KG1 (cell line): ENCODE measurements at places on chromosomes 7 and 10.

- DNase-seq: no peak
These were observed 448.2 kb downstream of the GRID1 start for GRCh38 chr10:85918371-85918770.

- DNase-seq: no peak
These were observed 159.1 kb downstream of the CELF2 start for GRCh38 chr10:11176746-11177145.

DNA sequence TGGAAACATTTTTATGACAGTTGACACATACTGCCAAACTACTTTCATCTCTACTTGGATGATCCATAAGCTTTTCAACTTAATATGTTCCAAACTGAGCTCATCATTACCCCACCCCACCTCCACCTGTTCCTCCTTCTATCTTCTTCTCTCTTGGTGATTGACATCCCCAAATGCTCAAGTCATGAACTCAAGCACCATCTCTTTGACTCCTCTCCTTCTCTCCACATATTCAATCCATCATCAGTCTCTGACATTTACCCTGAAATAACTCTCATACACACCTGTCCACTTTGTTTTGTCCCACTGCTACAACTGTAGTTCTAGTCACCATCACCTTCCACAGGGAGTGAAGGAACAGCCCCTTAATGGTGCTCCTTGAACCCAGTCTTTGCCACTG is 43.3 kb downstream of the SGCE start:
- no peak for DNase-seq

GRCh38 chr7:26995666-26996065 is 100.1 kb downstream of the HOXA1 start:
- no peak for DNase-seq

GRCh38 chr7:75961218-75961617 is 33.2 kb downstream of the TMEM120A start:
- DNase-seq: no peak

DNA sequence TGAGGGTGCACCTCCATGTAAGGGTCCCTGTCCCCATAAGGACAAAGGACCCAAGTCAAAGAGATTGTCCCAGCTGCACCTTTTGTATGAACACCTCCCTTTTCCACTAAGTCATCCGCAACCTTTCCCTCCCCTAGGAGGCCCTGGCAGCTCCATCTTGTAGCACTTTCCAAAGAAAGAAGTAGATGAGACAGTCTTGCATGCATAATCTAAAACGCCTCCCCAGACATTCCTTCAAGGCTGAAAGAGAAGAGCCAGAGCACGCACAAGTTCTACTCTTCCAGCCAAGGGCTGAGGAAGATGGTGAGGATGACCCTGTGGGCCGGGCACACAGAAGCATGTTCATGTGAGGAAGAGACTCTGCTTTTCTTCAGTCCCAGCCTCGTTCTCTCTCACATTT is 194.4 kb downstream of the TNS3 start:
- DNase-seq: no peak

- no peak for DNase-seq
These were observed at the start of gene ZNF655 for GRCh38 chr7:99558306-99559174. TSS of gene ZNF655 (plus strand) at chr7:99558642. CDS start at chr7:99560560, 1,918 bp downstream.

- no peak for DNase-seq
These were observed 61.9 kb upstream of the SAMD8 start for GRCh38 chr10:75049316-75050148.

DNA sequence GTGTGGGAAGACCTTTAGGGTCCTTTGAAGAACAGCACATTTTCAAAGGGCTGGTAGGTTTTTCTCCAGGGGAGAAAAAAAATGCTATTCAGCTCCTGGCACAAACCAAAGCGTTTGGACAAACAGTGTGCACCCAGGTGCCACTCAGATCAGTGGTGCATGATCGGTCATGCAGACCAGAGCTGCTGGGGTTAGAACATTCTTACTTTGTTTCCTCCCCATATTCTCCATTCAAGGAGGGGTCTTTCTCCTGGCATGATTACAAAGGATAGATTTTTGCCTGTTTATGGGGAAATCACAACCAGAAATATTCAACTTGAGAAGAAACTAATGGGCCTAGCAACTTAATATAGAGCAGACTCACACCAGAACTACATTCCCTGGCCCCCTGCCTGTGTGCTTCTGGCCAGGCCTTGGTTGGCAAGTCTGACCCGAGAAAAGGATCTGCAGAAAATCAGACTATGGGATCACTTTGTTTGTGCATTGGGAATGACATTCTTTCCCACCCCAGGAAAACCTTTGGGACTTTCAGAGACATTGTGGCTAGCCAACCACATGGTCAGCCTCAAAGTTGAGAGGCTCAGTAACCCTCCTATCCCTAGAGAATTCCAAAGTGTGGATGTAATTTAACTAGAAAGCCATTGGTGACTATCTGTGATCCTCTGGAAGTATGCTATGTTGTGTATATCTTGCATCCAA is 82.3 kb upstream of the FGL2 start:
- DNase-seq: no peak

DNA sequence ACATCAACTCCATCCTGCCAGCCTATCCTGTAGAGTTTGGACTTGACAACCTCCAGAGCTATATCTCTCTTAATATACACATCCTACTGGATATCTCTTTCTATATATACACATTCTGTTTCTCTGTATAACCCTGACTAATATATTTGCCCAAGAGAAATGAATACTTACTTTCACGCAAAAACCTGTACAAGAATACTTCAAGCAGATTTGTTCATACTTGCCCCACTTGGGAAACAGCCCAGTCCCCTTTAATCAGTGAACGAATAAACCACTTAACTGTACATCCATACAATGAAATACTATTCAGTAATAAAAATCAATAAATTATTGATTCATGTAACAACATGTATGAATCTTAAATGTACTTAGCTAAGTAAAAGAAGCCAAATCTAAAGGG is 251.1 kb upstream of the PHYHIPL start:
- DNase-seq: no peak

GRCh38 chr7:67821116-67821515 is 824.5 kb downstream of the TYW1 start:
- no peak for DNase-seq

DNA sequence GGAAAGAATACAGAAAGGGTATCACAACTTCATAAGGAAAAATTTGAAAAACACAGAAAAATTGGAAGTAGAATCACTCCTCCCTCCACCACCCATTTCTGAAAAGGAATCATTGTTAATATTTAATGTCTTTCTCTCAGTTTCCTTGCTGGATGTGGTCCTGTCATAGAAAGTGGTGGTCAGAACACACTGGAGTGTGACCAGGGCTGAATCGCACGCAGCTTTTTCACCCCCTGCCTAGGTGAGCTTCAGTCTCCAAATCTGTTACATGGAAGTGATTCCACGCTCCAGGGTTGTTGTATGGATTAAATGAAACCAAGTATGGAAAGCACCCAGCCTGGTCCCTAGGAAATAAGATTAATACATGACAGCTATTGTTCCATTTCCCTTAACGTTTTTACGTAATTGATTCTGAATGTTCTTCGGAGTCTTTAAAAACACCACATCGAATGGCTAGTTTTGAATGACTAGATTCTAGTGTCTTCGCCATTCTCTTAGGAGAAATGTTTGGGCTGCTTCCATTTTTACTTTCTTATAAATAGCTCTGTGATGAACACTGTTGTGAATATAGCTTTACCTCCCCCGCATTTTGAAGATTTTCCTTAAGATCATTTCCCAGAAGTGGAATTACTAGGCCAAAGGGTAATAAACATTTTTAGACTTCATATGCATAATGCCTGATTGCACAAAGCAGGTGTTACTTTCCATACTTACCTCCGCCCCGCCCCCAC is 10.9 kb upstream of the DUSP5 start:
- DNase-seq: no peak

DNA sequence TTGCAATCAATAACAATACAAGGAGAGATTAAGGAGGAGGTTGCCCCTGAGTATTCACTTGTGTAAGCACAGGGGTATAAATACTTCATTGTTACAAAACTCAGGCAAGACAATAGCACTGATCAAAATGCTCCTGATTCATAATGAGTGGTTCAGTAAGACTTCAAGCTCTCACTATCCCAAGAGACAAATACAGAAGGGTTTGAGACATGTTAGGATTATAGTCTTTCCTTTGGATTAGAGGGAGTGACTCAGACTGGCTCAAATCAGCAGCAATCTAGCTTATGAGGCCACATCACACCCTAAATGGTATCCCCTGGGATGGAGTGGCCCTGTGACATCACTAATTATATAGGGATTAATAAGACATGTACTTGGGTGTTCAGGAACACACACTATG is 167.2 kb upstream of the HGF start:
- DNase-seq: no peak

DNA sequence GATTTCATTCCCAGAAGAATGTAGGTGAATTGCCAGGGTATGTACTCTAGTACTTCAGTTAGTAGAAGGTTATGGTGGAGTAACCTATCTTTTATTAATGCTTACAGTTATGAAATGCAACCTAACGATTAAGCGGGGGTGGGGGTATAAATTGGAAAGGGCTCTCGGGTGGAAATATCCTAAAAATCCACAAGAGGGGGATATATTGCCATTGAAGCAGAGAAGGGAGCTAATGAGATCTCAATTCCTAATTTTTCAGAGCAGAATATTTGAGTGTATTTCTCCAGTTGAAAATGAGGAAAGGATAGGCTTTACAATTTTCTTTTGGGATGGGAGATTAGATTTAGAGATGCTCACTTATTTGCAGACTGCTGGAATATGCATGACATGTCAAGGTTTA is 90.8 kb downstream of the DNAJB9 start:
- DNase-seq: no peak

- DNase-seq: no peak
These were observed 477.1 kb downstream of the RPS24 start for GRCh38 chr10:78510566-78511323.

- no peak for DNase-seq
These were observed 194.8 kb upstream of the ZNF32 start for GRCh38 chr10:43843321-43844101.

DNA sequence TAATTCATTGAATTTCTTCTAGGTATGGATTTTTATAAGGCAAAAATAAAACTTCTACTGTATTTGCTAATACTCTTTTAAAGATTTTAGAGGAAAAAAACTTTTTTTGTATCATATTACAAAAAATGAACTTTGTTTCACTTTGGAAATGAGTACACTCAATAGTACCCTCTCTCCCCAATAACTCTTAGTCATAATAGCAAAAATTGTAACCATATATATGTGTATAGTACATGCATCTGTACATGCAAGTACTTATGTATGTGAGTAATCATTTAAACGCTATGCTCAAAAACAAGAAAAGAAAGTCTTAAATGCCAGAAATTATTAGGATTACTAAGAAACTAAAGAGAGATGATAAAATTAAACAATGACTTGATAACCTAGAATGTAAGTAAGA is 95.9 kb upstream of the HGF start:
- DNase-seq: no peak

DNA sequence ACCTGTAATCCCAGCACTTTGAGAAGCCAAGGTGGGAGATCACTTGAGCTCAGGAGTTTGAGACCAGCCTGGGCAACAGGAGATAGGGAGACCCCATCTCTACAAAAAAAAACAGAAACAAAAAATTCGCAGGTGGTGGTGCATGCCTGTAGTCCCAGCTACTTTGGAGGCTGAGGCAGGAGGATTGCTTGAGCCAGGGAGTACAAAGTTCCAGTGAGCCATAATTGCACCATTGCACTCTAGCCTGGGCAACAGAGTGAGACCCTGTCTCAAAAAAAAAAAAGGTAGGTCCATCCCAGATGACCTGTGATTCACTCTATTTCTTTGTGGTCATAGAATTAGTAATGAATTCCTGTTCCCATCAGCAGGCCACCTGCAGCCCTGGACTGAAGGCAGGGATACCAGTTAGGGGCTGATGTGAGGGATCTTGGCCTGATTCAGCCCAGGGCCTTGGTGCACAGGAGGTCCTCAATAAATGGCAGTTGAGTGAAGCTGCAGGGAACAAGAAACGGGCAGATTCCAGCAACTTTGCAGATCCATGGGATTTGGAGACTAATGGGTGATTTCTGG is at the start of gene MYH16:
MYH16 (plus strand) TSS at position 364 of the 570 bp plus-strand sequence.
- no peak for DNase-seq

- no peak for DNase-seq
These were observed 3.1 kb upstream of the IFIT1B start for GRCh38 chr10:89374713-89375141.

GRCh38 chr10:100810091-100810834 is 64.9 kb downstream of the PAX2 start:
- no peak for DNase-seq

GRCh38 chr7:1043552-1044188 is 676 bp upstream of the GPR146 start:
- DNase-seq: no peak

- no peak for DNase-seq
These were observed 9.4 kb upstream of the GTPBP10 start for GRCh38 chr7:90337106-90337505.

DNA sequence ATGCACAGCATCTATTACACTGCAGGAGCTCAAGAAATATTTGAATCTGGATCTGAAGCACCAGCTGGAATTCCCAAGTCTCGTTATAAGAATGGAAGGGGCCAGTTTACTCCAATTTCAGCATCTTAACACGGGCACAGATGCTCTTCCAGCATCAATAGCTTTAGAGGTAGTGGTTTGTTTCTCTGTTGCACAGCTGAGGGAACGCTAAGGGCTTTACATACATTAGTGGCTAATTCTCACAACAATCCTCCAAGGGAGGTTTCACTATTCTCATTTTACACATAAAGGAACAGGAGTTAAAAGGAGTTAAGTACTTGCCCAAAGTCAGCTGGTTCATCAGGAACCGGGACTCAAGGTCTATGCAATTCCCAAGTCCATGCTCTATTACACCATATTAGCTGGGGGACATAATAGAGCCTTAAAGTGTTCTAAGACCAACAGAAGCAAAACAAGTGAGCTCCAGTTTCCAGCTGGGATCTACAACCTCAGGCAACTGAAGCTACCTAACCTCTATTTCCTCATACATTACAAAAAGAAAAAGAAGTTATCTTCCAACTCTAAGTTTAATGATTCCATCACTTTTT is 9.9 kb downstream of the XPNPEP1 start:
- DNase-seq: no peak

DNA sequence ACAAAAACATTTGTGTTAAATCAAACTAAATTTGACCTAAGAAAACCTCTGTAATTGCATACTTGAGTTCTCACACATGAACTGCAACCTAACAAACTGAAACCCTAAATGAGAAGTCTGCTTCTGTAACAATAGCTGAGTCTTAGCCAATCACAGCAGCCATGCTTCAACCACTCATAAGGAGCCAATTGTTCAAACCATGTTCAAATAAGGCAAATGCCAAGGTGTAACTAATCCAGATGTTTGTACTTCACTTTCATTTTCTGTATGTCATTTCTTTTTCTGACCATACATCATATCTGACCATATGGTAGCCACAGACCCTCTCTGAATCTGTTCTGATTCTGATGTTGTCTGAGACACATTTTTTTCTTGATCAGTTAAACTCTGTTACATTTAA is 47.5 kb upstream of the ANTXRL start:
- no peak for DNase-seq

DNA sequence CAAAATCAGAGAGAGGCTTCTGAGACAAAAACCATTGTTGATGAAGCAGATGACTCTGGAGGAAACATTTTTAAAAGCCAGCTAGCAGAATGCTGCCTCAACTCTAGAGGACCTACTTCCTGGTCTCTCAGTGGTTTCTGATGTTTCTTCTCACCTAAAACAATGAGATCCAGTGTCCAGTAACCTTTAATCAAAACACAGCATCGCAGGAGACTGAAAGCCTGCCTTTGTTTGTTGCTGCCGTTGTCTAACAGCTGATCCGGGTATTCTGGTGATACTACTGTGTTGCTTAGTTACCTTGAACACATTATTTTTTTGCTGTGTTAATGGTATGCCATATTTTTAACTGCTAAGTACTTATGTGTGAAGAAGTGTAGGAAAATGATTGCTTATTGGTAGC is 70.9 kb downstream of the WIPF3 start:
- no peak for DNase-seq

GRCh38 chr7:28272461-28272877 is 91.9 kb upstream of the JAZF1 start:
- no peak for DNase-seq
